ENCODE measurements at places on chromosomes 2 and 18. TPM values are rescaled to one million over a fixed set of nuclear protein-coding genes. Genes with fewer than 3 reads are reported as not detected.

DNA sequence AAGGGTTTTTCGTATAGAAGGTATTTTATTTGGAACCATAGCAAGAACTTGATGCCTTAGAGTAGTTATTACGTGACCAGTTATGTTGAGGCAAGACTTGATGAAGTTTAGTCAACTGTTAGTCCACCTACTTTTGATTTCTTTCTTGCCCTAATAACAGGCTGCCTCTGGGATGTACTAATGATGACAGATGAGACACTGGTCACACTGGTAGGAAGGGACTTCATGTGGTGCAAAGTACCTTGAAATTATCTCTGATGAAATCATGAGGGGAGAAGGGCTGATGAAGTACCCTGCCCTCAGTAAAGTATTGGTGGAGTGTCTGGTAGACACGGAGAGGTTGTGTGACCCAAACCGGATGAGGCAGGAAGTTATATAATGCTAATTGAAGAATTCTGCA is 5.4 kb downstream of the DIS3L2 start:
- H3K4me3 ChIP-seq = no peak overlapping the region
- peaks cover 14% of the 10 kb centered on the region for H3K4me1 ChIP-seq
- H3K27me3 ChIP-seq = no peaks in the 10 kb centered on the region

GRCh38 chr2:229610333-229610732 is 104.0 kb downstream of the DNER start:
- no peak overlapping the region for H3K27ac ChIP-seq
- no peak overlapping the region for H3K4me3 ChIP-seq
- DNase-seq = no peak
- H3K36me3 ChIP-seq = peaks cover 1% of the 10 kb centered on the region

DNA sequence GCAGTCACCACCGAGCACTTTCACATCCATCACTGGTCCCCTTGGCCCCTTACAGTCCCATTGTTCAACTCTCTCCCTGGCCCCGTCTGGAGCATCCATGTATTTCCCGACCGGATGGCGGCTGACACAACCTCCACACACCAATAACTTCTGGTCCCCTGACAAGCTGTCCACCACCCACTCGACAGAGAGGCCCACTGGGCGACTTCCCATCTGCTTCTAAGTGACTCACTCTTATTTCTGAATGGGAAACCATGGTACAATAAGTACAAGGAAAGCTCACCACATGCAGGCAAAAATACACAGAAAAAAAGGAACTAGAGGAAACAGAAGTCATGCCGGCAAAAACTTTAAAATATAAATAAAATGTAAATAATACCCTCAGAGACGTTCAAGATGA is 82.9 kb upstream of the RAB12 start:
- H3K36me3 ChIP-seq = no peaks in the 10 kb centered on the region
- no peak overlapping the region for H3K27ac ChIP-seq

- H3K27me3 ChIP-seq = no peaks in the 10 kb centered on the region
- no peak overlapping the region for H3K27ac ChIP-seq
Observed at GRCh38 chr18:39421276-39421675, 1855.7 kb upstream of the CELF4 start.

DNA sequence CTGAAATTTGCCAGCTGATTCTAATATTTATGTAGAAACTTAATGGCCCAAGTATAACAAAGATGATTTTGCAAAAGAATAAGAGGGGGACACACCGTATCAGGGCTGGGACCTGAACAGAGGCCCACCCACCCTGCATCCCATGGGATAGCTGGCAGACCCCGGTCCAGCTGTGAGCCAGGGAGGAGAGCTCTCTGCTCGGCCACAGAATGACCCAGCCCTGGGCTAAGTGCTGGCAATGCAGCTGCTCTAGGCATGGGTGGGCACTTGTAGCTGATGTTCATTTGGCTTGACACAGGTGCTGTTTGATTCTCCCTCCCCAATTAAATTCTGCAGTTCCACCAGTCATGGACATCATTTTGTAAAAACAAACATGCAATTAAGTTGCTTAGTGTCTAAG is 522.8 kb upstream of the RAB6C start:
- no peaks in the 10 kb centered on the region for H3K36me3 ChIP-seq
- H3K27me3 ChIP-seq = peaks cover 14% of the 10 kb centered on the region
- H3K4me3 ChIP-seq = no peak overlapping the region
- H3K27ac ChIP-seq = no peak overlapping the region

GRCh38 chr2:105782646-105783045 is 37.9 kb downstream of the NCK2 start:
- H3K27me3 ChIP-seq = no peaks in the 10 kb centered on the region
- DNase-seq = no peak
- peaks cover 4% of the 10 kb centered on the region for H3K36me3 ChIP-seq

GRCh38 chr2:176814740-176815367 is 397.7 kb upstream of the HNRNPA3 start:
- H3K4me3 ChIP-seq = no peak overlapping the region
- no peak overlapping the region for H3K27ac ChIP-seq
- peaks cover 31% of the 10 kb centered on the region for H3K4me1 ChIP-seq

GRCh38 chr2:37558623-37559022 is 112.8 kb downstream of the CDC42EP3 start:
- H3K4me3 ChIP-seq = no peak overlapping the region
- peaks cover 8% of the 10 kb centered on the region for H3K4me1 ChIP-seq
- H3K27me3 ChIP-seq = no peaks in the 10 kb centered on the region
- H3K27ac ChIP-seq = no peak overlapping the region
- DNase-seq = no peak
- no peaks in the 10 kb centered on the region for H3K36me3 ChIP-seq

DNA sequence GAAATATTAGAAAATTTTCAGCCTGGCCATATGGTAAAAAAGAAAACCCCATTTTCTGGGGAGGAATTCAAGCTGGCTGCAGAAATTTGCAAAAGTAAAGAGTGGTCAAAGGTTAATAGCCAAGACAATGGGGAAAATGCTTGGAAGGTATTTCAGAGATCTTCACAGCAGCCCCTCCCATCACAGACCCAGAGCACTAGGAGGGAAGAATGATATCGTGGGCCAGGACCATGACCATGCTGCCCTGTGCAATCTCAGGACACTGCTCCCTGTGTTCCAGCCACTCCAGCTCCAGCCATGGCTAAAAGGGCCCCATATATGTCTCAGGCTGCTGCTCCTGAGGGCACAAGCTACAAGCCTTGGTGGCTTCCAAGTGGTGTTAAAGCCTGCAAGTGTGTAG is 93.9 kb upstream of the AGAP1 start:
- DNase-seq = no peak
- peaks cover 5% of the 10 kb centered on the region for H3K27me3 ChIP-seq
- peaks cover 15% of the 10 kb centered on the region for H3K4me1 ChIP-seq
- H3K36me3 ChIP-seq = peaks cover 3% of the 10 kb centered on the region
- no peak overlapping the region for H3K4me3 ChIP-seq

- no peak overlapping the region for H3K27ac ChIP-seq
- no peaks in the 10 kb centered on the region for H3K27me3 ChIP-seq
- H3K4me1 ChIP-seq = peaks cover 8% of the 10 kb centered on the region
Observed at GRCh38 chr18:35711227-35711626, 129.7 kb downstream of the GALNT1 start.

DNA sequence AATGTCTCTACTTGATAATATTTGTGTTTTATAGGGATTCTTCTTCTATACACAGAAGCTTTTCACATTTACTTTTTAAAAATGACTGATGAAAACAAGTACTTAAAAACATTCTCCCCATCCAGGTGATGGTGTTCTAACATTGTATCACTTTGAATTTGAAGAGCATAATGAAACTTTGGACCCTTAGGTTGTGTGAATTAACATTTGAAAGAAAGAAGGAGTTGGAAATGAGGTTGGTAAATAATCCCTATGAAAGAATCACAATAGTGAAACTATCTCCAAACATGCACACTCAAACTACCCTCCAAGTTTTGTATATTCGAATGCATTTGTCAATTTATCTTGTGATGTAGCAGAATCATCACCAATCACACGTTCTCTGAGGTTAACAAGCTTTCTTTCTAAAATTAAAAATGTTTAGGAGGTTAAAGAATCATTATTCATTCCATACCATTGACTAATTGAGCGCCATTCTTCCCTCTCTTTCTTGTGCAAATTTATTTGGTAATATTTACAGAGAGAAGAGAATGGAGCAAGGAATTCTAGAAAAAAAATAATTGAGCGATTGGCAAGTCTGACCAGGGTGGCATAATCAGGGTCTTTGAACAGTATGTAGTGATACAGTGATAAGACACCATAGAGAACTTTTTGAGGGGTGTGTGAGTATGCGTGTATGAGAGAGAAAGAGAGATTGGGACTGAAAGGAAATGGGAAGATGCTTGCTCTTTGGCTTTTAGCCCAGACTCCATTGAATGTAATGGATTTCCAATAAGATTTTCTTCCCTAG is 260.0 kb upstream of the NRXN1 start:
- DNase-seq = no peak
- H3K4me3 ChIP-seq = no peak overlapping the region
- no peaks in the 10 kb centered on the region for H3K27me3 ChIP-seq

DNA sequence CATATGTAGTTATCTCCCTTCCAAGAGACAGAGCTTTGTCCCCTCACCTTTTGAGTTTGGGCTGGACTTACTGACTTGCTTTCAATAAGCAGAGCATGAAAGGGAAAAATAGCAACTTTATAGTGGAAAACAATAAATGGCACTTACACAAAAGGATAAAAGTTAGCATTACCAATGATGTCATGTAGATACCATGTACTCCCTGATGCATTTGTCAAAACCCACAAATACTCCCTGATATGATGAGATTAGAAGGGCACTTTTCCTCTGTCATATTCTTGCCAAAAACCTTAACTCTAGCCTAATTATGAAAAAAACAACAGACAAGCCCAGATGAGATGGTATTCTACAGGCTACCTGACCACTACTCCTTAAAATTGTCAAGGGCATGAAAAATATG is 16.0 kb downstream of the HIBCH start:
- no peak for DNase-seq
- no peak overlapping the region for H3K27ac ChIP-seq
- peaks cover 36% of the 10 kb centered on the region for H3K36me3 ChIP-seq
- H3K4me1 ChIP-seq = peaks cover 4% of the 10 kb centered on the region

GRCh38 chr2:233164967-233165366 is 86.5 kb upstream of the ATG16L1 start:
- DNase-seq = no peak
- H3K27me3 ChIP-seq = peaks cover 4% of the 10 kb centered on the region
- H3K27ac ChIP-seq = no peak overlapping the region
- H3K4me1 ChIP-seq = no peaks in the 10 kb centered on the region
- no peak overlapping the region for H3K4me3 ChIP-seq

DNA sequence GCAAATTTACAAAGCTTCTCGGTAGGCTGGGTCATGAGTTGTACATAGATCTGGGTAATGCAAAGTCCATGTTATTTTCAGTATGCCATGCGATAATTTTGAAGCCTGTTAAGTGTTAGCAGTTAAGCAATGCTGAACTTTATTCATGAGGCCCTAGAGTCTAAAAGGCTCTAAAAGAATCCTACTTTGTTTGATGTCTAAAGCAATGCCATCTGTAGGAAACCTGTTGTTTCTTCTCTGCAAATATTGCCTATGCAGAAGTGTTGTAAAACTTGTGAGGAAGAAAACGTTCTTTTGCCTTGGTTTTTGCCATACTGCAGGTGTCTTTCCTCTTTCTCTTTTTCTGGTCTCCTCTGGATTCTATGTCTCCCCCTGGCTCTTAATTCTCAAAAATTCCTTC is 9.1 kb downstream of the ARHGAP15 start:
- H3K36me3 ChIP-seq = no peaks in the 10 kb centered on the region
- H3K27me3 ChIP-seq = peaks cover 4% of the 10 kb centered on the region
- H3K4me3 ChIP-seq = no peak overlapping the region
- DNase-seq = no peak
- H3K27ac ChIP-seq = no peak overlapping the region
- H3K4me1 ChIP-seq = no peaks in the 10 kb centered on the region

- no peaks in the 10 kb centered on the region for H3K27me3 ChIP-seq
- no peak for DNase-seq
- no peaks in the 10 kb centered on the region for H3K36me3 ChIP-seq
- no peak overlapping the region for H3K4me3 ChIP-seq
- H3K27ac ChIP-seq = no peak overlapping the region
- no peaks in the 10 kb centered on the region for H3K4me1 ChIP-seq
Observed at GRCh38 chr18:61292280-61293035, 40.8 kb upstream of the CDH20 start.

The INO80C gene
- 30.0 TPM for total RNA-seq

The TTLL4 gene
- total RNA-seq = 93.4 TPM

The ABCB11 gene
- 0.09 TPM for total RNA-seq

The SRD5A2 gene
- not detected for total RNA-seq

The SLC8A1 gene
- 7.1 TPM for total RNA-seq

The CPS1 gene
- 4.9 TPM for total RNA-seq

The HOXD4 gene
- not detected for total RNA-seq

Measured in progenitor cell of endocrine pancreas (in vitro differentiated cells).